ENCODE measurements at places on chromosomes 1 and 21.

DNA sequence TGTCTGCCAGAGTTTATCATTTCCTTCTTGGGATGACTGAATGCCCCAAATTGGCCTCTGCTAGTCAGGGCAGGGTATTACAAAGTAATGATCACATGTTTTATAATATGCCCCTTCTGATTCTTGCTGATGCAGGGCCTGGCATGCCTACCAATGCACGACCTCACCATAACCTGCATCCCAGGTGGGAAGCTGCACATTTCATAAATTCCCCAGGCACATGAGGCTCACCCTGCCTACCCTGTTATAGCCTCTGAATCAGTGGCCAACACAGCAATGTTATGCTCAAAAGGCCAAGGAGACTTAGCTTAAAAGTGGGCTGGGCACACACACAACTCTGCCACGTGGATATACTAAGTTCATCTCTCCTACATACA lies 28.0 kb upstream of the XPR1 start:
- no peak for DNase-seq

- DNase-seq = no peak
These were observed 39.0 kb upstream of the SAMSN1 start for GRCh38 chr21:14585122-14585521.

- no peak for DNase-seq
These were observed 71.0 kb downstream of the DYRK1A start for GRCh38 chr21:37437376-37438080.

DNA sequence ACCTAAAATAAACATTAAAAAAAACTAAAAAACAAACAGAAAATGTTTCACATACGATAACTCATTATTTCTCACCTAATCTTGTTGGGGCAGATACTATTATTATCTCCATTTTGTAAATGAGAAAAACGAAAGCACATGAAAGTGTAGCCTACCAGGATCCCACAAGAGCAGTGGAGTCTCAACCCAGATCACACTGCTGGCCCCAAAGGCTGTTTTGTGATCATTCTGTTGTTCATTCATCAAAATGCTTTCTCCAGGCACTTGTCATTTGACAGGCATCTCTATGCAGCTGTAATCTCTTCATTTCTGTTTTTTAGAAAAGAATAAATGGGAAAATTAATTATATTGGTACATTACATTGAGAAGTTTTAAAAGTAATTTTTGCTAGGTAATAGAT lies 67.5 kb downstream of the AK5 start:
- no peak for DNase-seq

DNA sequence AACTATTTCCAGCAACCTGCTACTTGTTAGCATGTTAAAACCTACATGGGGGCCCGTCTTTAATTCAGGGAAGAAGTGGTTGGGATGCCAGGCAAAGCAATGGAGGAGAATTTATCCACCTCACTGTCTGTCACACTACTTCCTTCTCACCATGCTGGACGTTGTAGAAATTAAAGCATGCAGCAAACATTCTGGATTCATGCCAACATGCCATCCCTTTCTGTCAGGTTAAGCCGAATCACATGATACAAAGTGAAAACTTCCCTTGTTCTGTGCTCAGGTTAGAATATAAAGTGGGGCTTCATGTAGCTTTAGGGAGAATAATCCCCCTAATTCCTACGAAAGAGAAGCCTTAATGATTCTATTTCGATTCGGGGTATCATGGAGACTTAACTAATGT lies 95.5 kb downstream of the ERG start:
- DNase-seq = no peak

GRCh38 chr1:178509414-178510007 lies 3.4 kb upstream of the TEX35 start:
- DNase-seq = no peak

DNA sequence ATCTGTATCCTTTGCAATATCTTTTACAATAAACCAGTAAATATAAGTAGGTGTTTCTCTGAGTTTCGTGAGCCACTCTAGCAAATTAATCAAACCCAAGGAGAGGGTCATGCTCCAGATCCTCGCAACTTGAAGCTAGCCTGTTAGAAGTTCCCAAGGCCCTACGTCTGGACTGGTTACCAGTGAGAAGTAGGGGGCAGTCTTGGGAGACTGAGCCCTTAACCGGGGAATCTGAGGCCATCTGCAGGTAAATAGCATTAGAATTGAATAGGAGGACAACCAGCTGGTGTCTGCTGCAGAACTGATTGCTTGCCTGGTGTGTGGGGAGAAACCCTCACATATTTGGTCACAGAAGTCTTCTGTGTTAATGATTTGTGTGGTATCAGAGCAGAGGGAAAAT lies 190.5 kb downstream of the RYR2 start:
- no peak for DNase-seq

GRCh38 chr1:46527474-46528296 lies 23.8 kb downstream of the KNCN start:
- DNase-seq = peak; percentile 91

DNA sequence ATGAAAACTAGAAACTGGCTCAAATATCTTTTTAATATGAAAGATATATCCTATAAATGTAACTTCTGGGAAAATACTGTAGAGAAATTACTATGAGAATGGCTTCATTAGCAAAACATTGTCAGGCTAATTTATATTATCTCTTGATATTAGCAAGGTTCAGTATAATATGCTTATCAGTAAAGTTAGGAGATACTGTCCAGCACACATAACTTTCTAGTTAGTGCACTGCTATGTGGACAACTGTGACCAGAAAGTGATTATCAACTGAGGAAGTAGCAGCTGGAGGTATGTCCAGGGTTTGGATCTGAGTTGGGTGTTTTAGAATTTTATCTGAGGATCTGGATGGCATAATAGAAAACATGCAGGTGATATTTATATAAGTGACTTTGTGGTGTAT lies 7.5 kb downstream of the LRRC8C start:
- DNase-seq = no peak

GRCh38 chr1:12722626-12723025 lies 6.7 kb downstream of the AADACL3 start:
- no peak for DNase-seq

DNA sequence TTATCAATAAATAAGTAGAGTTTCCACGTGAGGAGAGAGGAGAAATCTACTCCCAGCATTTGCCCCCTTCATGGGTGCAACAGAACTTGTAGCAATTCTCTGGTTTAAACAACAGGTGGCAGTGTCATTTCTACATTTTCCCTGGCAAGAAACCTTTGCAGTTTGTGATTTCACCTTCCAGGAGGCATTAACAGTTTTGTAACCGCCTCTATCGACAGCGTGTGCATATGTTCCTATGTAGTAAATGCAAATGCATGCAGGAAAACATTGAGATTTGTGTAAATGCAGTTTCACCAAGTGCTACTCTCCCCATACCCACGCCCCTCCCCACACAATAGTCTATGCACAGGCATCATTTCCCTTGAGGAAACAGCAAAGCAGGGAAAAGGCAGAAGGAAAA lies 494.7 kb downstream of the SMYD3 start:
- DNase-seq = peak; percentile 56

- DNase-seq = no peak
These were observed 310.7 kb downstream of the ZNF326 start for GRCh38 chr1:90305577-90305976.

DNA sequence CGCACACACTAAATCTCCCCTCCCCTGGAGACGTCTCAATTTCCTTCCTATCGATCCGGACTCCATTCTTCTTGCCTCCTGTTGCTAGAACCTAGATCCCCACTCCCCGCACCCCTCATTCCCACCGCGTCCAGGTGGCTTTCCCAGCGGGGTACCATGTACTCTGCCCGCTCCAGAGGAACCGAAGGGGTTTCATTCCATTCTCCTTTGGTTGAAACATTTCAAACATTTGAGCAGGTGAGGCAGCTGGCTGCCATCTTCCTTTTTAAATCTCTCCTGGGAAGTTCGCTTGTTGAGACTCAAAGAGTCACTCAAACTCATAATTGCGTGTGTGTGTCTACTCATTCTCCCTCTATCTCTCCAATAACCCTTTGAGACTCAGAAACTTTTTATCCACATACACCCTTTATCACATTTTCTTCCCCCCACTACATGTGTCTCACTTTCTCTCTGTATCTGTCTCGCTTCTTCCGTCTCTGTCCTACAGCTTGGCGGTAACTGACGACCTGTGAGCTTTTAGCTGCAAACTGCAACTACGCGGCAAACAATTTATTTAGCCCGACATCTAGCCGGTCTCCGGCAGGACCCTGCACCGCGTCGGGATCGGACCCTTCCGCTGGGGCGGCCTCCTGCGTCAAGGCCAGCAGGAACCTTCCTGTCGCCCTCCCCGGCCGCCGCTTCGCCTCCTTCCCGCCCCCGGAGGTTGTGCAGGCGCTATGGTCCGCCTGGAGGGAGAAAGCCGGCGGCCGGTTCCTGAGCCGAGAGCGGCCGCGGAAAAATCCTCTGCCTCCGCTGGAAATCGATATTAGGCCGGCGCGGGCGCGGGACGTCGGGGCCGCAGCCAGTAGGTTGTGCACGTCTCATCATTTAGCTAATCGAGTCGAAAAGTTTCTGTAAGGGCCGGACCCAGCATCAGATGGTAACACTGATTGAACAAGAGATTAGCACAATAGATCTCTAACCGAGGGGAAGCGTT lies 3.0 kb upstream of the FOXD3 start:
- peak; percentile 37 for DNase-seq

GRCh38 chr1:178593515-178593914 lies 80.6 kb downstream of the TEX35 start:
- no peak for DNase-seq

DNA sequence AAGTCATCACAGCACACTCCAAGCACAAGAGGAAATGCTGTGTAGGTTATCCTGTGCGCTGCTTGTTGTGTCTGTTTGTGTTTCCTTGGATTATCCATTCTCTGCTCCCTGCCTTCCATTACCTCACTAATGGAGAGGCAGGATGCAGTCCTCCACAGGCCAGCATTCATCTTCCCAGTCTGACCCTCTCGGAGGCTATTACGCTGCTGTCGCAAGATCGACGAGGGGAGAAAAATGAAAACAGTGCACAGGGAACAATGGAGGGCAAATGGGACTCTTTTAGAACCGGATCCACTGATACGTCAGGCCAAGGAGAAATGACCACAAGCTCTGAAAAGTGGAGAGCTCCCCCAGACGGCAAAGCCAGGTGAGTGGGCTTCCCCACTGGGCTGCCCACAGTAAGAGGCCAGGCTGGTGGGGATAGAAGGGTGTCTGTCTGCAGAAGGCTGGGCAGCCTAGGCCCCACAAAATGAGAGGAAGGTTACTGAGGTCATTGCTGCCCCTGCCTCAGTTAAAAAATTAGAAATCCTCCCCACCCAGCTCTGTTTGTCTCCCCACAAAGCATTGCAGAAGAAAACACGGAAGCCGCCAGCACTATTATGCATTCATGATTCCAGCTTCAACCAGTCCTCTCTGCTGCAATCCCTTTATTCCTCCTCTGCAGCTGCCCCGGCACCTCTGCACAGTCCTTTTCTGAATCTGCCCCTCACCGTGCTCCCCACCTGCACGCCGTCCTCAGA lies 21.7 kb downstream of the LRRN2 start:
- DNase-seq = no peak

DNA sequence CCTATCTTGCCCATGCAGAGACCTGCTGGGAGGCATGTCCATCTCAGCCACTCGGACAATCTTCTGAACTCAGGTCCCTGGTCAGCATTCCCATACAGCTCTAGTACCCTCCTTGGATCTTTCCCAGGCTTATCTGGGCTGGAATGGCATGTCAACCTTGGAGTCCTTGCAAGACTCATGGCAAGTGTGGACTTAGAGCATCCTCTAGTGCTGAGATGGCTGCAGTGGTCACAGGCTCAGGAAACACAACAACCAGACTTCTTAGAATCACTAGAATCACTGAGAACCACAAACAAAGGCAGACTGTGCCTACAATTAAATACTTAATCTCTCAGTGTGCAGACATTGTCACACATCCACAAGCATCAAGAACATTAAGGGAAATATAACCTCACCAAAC lies 73.1 kb upstream of the TSHB start:
- DNase-seq = no peak

DNA sequence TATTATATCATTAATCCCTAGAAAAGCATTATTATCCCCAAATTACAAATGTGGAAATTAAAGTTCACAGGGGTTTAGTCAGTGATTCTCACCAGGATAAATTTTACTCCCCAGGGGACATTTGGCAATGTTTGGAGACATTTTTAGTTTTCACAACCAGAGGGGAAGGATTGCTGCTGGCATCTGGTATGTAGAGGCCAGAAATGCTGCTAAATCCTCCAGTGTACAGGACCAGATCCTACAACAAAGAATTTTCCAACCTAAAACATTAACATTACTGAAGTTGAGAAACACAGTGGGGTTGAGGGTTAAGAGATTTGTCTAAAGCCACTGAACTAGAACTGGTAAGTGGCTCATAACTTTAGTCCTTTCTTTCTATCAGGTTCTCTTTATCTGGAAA lies 162.0 kb upstream of the SYT6 start:
- DNase-seq = no peak

DNA sequence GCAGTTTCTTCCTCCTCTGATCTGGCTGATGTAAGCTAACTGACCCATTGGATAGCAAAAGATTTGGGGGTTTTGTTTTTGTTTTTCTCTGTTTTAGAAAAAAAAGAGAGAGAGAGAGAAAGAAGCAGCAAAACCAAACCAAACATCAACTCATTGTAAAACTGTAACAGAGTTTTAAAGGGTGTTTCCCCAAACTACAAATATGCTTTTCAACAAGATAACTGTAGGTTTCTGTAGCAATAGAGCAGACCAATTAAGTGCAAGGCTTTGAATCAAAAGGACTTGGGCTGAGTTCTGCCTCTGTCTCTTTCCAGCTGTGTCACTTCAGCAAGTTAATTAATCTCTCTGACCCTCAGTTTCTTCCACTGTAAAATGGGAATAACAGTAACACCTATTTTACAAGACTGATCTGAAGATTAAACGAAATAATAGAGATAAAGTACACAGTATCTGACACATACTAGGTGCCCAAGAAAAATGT lies 44.5 kb downstream of the RRAGC start:
- DNase-seq = no peak

GRCh38 chr1:202063093-202063492 lies 52.7 kb downstream of the ELF3 start:
- DNase-seq = no peak

DNA sequence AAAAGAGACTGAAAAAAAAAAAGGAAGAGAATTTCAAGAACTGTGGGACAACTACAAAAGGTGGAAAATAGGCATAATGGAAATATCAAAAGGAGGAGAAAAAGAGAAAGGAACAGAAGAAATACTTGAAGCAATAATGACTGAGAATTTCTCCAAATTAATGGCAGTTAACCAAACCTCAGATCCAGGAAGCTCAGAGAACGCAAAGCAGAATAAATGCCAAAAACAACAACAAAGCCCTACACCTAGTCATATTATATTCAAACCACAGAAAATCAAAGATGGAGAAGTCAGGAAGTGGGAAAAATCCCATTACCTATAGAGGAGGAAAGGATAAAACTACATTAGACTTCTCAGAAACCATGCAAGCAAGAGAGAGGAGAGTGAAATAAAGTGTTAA lies 20.7 kb upstream of the AHCYL1 start:
- DNase-seq = no peak

GRCh38 chr1:226702957-226703831 lies 35.9 kb downstream of the ITPKB start:
- peak; percentile 93 for DNase-seq

- DNase-seq = no peak
These were observed 1397.0 kb upstream of the ADGRL4 start for GRCh38 chr1:80403471-80403893.
